Mucosa of descending colon (tissue), 3 donors: ENCODE measurements at places on chromosomes 2 and 18. TPM values are rescaled to one million over a fixed set of nuclear protein-coding genes. Genes with fewer than 3 reads are reported as not detected.

- DNase-seq, result peak; percentile 93
These were observed at the start of gene ALPI for GRCh38 chr2:232455426-232456255. Gene ALPI, plus strand, starts transcription at chr2:232456153. Its CDS starts 47 bp downstream, at chr2:232456200.

- DNase-seq, result no peak
These were observed 25.7 kb downstream of the SLC4A1AP start for GRCh38 chr2:27689424-27689823.

CPLX4 gene
- total RNA-seq, result not detected

GRCh38 chr2:195407783-195408182 lies 249.2 kb upstream of the SLC39A10 start:
- DNase-seq, result no peak

DNA sequence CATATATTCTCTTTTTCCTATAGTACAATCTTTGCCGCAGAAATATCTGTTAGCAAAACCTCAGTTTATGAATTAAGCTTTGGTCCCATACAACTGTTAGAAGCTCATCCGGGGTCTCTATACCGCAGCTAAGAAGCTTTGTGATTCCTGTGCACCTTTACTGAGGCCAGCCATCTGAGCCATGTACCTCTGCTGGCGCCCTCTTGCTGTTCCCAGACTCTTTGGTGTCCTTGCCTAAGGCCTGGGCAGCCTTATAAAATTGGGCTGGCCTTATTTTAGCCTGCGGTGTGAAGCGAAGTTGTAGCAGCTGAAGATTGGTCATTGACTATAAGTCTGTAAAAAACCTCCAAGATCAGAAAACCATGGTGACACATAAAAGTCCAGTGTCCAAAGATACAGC lies 1135.1 kb upstream of the CHAC2 start:
- no peak for DNase-seq

FAM237A gene
- not detected for total RNA-seq

BOLL gene
- total RNA-seq, result not detected

DNA sequence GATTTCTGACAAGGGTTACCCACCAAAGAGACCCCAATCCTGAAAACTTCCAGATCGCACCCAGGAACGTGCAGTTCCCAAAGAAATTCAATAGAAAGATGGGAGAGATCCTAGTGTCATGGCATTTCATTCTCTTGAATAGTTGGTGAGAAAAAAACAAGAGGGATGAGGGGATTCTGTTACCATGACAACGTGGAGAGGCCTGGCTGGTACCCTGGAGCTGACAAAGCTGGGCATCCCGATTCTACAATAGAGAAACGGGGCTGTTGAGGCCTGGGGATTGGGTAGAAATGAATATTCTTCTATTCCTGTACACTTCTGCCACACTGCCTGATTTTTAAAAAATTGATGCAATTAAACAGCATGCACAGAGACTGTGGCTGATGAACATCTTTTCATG lies 41.0 kb downstream of the POLE4 start:
- no peak for DNase-seq

DNA sequence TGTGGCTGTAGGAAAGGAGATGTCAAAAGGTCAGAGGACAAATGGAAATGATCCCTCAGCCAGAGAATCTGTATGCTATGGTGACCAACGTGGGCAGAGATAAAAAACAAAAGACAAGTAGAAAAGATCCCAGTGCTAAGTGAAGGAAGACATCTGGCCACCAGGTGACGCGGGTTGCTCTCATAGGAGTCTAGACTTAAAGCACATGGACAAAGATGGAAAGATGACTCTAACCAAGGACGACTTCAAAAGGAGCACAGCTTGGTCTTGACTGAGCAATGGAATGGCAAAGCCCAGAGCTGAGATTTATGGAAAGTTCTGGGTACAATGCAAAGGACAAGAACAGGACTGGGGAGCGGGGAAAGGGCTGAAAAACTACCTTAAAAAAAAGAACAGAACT lies 96.8 kb downstream of the CLIP4 start:
- DNase-seq, result no peak
